ENCODE measurements at places on chromosomes 3 and 15. TPM values are rescaled to one million over a fixed set of nuclear protein-coding genes. Genes with fewer than 3 reads are reported as not detected.

The TTC21A gene
- 8.3 TPM for total RNA-seq

The C3orf49 gene
- not detected for total RNA-seq

The TF gene
- 2.6 TPM for total RNA-seq

DNA sequence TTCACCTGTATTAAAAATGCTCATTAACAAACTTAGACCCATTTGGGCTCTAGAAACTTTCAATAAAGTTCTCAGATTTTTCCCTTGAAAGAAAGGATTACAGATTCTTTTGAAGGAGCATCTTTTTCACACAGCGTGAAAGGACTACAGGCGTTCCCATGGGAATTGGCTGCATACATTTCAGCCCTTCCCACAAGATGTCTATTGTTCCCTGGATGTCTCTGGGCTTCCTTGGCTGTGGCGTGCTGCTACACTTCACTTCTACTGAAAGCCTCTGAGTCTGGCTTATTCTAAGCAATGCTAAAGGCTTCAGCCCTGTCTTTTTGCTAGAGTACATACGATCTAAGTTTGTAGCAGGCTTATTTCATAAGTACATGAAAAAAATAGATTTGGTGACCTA is 1.4 kb downstream of the VEPH1 start:
- DNase-seq: no peak

DNA sequence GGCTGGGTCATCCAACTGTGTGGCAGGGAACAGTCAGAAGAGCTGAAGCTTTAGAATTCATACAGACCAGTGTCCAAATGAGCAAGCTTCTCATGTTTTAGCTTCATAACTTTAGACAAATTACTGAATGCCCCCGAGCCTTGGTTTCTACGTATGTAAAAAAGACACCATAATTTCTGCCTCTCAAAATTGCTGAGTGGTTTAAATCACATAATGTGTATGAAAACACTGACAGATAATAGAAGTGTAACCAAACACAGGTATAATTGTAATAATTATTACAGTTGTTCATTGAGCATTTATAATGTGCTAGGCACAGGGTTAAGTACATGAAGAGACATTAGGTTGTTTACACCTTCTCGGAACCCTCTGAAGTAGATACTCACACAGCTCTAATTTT is 207.2 kb downstream of the IGSF11 start:
- DNase-seq: no peak
